T-helper 22 cell (primary cell): ENCODE measurements at places on chromosomes 7 and 10.

DNA sequence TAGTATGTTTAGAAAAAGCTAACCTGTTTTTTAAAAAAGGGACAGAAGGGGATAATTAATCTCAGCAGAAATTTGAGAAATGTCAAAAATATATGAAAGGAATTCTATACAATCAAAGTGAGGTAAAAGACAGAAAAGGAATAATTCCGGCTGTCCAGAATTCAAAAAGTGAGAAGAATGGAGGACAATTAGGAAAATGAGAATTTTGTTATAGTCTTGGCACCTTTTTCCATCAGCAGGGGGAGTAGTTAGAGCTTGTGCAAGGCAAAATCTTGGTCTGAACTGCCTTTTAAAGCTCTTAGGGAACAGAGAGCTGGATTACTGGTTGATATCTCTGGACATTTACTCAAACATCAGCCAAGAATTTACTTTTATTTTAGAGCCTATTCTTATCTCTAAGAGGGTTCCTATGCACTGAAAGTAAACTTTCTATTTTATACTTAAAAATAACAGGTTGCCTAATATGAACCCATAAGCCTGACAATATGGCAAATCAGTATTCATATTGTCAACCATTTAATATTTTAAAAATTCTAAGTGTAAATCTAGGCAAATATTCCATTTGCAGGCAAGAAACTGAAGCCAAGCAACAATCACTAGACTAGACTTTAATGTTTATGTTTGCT is 185.6 kb downstream of the ANK3 start:
- DNase-seq, result no peak

- no peak for DNase-seq
These were observed 79.2 kb downstream of the APBB1IP start for GRCh38 chr10:26517141-26517867.

GRCh38 chr10:101744267-101744666 is 31.6 kb downstream of the FGF8 start:
- DNase-seq, result no peak

DNA sequence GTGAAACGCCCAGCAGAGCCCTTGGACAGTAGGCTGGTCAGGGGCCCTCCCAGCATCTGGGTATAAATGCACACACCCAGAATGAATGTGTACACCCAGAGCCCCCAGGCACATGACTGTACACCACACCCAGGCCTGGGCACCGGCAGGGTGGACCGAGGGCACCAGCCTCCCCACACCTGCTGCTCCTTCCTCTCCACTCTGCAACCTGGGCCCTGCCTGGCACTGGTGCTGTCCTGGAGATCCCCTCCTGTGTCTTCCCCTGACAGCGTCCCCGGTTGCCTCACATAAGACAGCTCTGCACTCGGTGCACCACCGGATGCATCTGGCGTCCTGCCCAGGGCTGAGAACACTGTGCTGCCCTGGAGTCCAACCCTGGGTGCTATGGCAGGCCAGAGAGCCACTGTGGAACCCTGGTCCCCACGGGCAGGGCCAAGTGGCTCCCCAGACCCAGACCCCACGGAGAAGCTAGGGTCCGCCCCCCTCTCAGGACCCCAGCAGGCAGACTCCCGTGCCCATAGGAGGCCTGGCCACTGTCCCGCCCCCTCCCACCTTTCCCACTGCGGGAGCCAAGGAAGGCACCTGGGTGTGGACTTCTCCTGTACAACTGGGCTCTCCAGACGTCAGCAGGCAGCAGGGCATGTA is 6.6 kb downstream of the RASGEF1A start:
- DNase-seq, result no peak

GRCh38 chr10:102420181-102420713 is 389 bp upstream of the FBXL15 start:
- no peak for DNase-seq
